ENCODE measurements at places on chromosomes 5 and 9. TPM values are rescaled to one million over a fixed set of nuclear protein-coding genes. Genes with fewer than 3 reads are reported as not detected.

GRCh38 chr5:124342027-124342471 is 404.4 kb downstream of the ZNF608 start:
- no peak for DNase-seq
- H3K4me1 ChIP-seq, result peaks cover 25% of the 10 kb centered on the region
- H3K27me3 ChIP-seq, result no peaks in the 10 kb centered on the region
- H3K4me3 ChIP-seq, result no peak overlapping the region
- H3K36me3 ChIP-seq, result no peaks in the 10 kb centered on the region
- peak overlapping the region; percentile 55 for H3K27ac ChIP-seq

GRCh38 chr5:14174230-14174636 is 31.1 kb downstream of the TRIO start:
- H3K4me3 ChIP-seq, result no peak overlapping the region
- H3K27me3 ChIP-seq, result no peaks in the 10 kb centered on the region
- peaks cover 49% of the 10 kb centered on the region for H3K4me1 ChIP-seq
- DNase-seq, result no peak
- no peak overlapping the region for H3K27ac ChIP-seq
- H3K36me3 ChIP-seq, result no peaks in the 10 kb centered on the region

DNA sequence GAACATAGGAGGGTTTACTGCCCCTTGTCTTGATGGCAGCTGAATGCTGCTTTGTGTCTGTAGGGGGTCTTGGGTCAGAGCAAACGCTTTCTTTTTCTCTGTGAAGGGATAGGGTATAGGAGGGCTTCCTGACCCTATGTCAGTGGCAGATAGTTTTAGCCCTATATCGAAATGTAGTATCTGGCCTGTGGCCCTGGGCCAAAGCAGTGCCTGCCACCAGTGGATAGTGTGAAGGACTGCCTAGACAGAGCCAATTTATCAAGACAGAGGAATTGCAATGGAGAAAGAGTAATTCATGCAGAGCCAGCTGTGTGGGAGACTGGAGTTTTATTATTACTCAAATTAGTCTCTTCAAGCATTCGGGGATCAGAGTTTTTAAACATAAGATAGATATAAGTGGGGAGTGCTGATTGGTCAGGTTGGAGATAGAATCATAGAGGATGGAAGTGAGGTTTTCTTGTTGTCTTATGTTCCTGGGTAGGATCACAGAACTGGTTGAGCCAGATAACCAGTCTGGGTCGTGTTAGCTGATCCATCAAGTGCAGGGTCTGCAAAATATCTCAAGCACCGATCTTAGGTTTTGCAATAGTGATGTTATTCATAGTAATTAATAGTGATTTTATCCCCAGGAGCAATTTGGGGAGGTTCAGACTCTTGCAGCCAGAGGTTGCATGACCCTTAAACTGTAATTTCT is 178.5 kb downstream of the GDNF start:
- H3K4me3 ChIP-seq, result no peak overlapping the region
- H3K27me3 ChIP-seq, result no peaks in the 10 kb centered on the region
- H3K4me1 ChIP-seq, result peaks cover 12% of the 10 kb centered on the region

Gene PCDHAC1
- 3.7 TPM for total RNA-seq

DNA sequence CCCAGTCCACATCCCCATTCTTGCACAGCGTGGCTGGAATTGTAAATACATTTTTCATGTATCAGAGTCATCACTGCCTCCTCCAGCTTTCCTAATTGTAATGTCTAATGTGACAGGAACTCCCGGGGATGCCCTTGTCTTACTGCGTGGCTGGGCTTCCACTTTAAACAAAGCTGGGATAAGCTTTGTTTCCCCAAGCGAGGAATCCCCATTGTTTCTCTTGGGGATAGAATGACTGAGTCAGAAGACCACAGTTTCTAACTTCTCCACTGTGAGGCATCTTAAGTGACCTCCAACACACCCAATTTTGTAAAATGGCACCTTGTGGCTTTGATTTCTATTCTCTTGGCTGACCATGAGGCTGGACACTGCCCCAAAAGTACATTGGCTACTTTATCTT is 22.4 kb downstream of the ARPC5L start:
- H3K36me3 ChIP-seq, result peaks cover 93% of the 10 kb centered on the region
- DNase-seq, result no peak
- no peak overlapping the region for H3K4me3 ChIP-seq
- no peaks in the 10 kb centered on the region for H3K4me1 ChIP-seq
- H3K27ac ChIP-seq, result no peak overlapping the region

Gene ZBTB43
- 24.9 TPM for total RNA-seq

- H3K36me3 ChIP-seq, result no peaks in the 10 kb centered on the region
- H3K27me3 ChIP-seq, result no peaks in the 10 kb centered on the region
- H3K4me1 ChIP-seq, result no peaks in the 10 kb centered on the region
- DNase-seq, result no peak
- no peak overlapping the region for H3K27ac ChIP-seq
These were observed 1348.7 kb upstream of the C9orf72 start for GRCh38 chr9:28921857-28922500.

- no peak overlapping the region for H3K27ac ChIP-seq
- no peaks in the 10 kb centered on the region for H3K36me3 ChIP-seq
- peaks cover 10% of the 10 kb centered on the region for H3K4me1 ChIP-seq
- no peak overlapping the region for H3K4me3 ChIP-seq
- H3K27me3 ChIP-seq, result no peaks in the 10 kb centered on the region
- no peak for DNase-seq
These were observed 7.3 kb downstream of the CSF1R start for GRCh38 chr5:150078802-150079689.

Gene TRIP13
- total RNA-seq, result 0.81 TPM

DNA sequence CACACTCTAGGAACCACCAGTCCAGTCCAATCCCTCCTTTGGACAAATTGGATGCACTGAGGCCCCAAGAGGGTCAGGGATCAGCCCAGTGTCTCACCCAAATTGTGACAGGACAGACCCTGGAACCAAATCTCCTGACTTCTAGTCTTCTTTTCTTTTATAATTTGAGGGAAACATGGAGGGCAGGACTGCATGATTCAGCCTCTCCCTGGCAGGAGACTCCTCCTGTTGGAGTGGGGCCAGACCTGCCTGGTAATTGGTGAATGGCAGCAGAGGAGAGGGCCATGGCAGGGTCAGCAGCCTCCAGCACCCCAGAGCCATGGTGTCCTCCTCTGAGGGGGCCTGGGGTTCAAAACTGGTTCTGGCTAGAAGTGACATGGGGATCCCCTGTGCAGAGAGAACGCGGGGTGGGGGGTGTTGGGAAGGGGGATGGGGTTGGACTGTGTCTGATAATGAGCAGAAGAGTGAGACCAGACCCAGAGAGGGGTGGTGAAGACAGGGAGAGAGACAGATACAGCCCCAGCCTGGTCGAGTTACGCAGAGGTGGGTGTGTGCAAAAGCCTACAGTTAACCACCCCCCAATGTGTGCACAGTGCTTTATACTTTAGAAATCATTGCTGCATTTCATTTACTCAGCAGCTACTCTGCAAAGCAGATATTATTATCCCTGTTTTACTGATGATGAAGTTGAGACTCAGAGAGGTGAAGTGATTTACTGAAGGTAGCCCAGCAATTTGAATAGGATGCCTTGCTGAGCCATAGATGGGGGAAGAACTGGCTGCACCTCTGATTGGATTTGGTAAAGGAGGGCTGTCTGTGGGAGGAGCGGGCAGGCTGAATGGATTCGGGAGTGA is 3.8 kb upstream of the SYNPO start:
- peaks cover 59% of the 10 kb centered on the region for H3K4me1 ChIP-seq
- DNase-seq, result peak; percentile 62
- no peaks in the 10 kb centered on the region for H3K27me3 ChIP-seq
- H3K36me3 ChIP-seq, result no peaks in the 10 kb centered on the region
- H3K4me3 ChIP-seq, result no peak overlapping the region

GRCh38 chr9:89495824-89496560 is 1.9 kb downstream of the SEMA4D start:
- no peak overlapping the region for H3K27ac ChIP-seq
- H3K27me3 ChIP-seq, result no peaks in the 10 kb centered on the region
- H3K36me3 ChIP-seq, result no peaks in the 10 kb centered on the region
- peaks cover 9% of the 10 kb centered on the region for H3K4me1 ChIP-seq
- DNase-seq, result no peak
- peak overlapping the region; percentile 66 for H3K4me3 ChIP-seq

- no peak overlapping the region for H3K27ac ChIP-seq
- H3K36me3 ChIP-seq, result no peaks in the 10 kb centered on the region
- H3K27me3 ChIP-seq, result no peaks in the 10 kb centered on the region
These were observed 103.8 kb downstream of the INVS start for GRCh38 chr9:100202806-100203205.

DNA sequence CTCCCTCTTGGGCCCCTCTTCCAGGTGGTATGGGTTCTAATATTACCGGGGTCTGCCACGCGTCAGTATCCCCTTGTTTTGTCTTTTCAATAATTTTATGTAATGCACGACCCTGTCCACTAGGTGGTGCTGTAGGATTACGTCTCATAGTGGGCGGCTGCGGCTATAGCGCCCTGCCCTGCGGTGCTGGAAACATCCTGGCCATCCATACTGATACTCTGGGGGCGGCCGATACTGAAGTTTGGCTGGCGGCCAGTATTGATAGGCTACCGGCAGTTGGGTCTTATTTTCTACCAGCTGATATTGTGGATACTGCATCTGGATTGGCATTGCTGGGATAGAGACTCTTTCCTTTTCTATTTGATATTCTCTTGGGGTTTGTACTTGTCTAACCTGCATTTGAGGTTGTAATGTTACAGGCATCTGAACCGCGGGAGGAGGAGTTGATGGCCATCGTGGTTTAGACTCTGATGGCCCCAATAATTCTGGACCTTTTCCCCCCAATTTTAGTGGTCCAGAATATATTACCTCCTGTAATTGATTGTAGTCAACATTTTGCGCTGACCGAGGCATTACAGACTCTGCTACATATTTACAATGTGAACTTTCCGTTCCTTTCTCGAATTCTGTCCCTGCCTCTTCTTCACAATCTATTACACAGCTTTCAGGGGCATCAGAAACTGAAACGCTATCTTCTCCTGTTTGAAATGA is 3.3 kb upstream of the TMEM141 start:
- H3K27me3 ChIP-seq, result no peaks in the 10 kb centered on the region
- DNase-seq, result no peak
- no peak overlapping the region for H3K4me3 ChIP-seq
- H3K4me1 ChIP-seq, result peaks cover 22% of the 10 kb centered on the region
- H3K27ac ChIP-seq, result no peak overlapping the region
- no peaks in the 10 kb centered on the region for H3K36me3 ChIP-seq

DNA sequence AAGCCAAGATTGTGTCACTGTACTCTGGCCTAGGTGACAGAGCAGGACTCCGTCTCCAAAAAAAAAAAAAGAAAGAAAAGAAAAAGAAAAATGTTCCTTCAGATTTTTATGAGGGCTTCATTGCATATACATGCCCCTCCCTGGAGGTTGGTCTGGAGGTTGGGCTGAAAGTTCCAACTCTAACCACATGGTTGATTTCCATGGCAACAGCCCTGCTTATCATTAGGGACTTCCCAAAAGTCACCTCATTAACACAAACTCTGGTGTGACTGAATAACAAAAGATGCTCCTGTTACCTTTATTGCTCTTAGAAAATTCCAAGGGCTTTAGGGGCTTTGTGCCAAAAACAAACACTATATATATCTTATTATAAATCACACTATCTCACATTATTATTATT is 113.8 kb downstream of the TMC1 start:
- H3K27me3 ChIP-seq, result no peaks in the 10 kb centered on the region
- H3K4me1 ChIP-seq, result no peaks in the 10 kb centered on the region
- DNase-seq, result no peak
- H3K4me3 ChIP-seq, result no peak overlapping the region
- H3K36me3 ChIP-seq, result no peaks in the 10 kb centered on the region
- no peak overlapping the region for H3K27ac ChIP-seq

Gene PCDHB3
- total RNA-seq, result 1.9 TPM

Gene FBN2
- total RNA-seq, result 0.58 TPM

DNA sequence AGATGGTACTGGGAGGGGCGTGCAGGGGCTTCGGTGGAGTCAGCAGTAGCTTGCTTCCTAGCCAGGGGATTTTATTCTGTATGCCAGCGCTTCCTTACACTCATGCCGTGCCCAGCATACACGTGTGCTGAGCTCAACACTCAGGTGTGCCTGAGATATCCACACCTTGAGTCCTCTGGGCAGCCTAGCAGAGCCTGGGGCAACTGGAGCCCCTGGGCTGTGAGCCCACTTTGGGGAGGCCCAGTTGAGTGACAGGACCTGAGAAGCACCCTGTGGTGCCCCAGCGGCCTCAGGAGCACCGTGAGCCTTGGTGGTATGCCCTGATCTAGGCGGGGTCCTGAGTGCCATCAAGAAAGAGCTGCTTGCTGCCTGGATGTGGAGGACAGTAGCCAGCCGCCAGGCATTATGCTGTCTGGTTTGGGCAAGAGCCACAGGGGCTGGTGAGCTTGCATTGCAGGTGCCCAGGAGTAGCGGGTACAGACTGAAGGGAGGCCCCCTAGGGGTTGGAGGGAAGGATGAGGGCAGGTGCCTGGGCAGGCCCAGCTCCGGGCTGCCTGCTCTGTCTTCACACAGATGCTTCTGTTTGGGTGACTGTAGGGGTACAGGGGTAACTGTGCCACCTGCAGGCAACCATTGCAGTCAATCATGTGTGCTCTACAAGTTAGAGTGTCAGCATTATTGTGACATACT is 42.9 kb downstream of the BNIP1 start:
- no peaks in the 10 kb centered on the region for H3K4me1 ChIP-seq
- no peak for DNase-seq
- H3K27me3 ChIP-seq, result no peaks in the 10 kb centered on the region
- no peak overlapping the region for H3K27ac ChIP-seq

Gene FOXI1
- not detected for total RNA-seq

Gene RASGRF2
- 5.4 TPM for total RNA-seq

DNA sequence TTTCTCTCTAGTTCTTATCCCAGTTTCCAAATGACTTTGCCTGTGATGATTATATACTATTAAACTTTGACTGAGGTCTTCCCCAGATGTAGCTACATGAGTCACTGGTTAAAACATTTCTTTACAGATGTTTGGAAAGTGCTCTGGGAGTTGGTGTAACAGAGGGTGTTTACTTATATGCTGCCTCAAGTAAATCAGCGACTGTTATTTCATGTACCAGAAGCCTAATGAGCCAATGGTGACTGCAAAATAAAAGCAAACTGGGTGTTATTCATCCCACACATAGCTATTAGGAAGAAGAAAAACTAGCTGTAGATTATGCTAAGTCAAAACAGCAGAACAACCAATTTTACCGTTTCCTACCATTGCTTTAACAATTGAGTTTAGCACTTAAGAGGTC is 929.7 kb upstream of the SEMA6A start:
- no peaks in the 10 kb centered on the region for H3K36me3 ChIP-seq
- no peak overlapping the region for H3K27ac ChIP-seq

Gene OR1L8
- total RNA-seq, result not detected

- no peaks in the 10 kb centered on the region for H3K4me1 ChIP-seq
- no peak overlapping the region for H3K27ac ChIP-seq
- no peak for DNase-seq
- H3K36me3 ChIP-seq, result no peaks in the 10 kb centered on the region
- H3K27me3 ChIP-seq, result peaks cover 31% of the 10 kb centered on the region
These were observed 1.1 kb downstream of the CTNND2 start for GRCh38 chr5:11903121-11903613.

DNA sequence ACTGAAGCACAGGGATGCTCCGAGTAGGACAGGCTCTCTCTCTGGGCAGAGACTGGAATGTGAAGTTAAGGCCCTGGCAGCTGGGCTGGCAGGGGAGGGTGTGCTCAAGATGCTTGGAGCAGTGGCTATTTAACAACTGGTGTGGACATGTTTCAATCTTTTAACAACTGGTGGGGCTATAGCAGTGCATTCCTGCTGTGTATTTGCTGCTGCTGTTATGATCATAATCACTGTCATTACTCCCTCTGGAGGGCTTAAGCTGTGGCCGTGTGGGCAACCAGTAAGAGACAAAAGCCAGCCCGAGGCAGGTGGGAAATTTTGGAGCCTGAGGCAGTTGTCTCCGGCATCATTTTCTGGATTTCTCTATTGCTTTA is 33.3 kb upstream of the PTGS1 start:
- no peak for DNase-seq
- no peak overlapping the region for H3K27ac ChIP-seq
- H3K36me3 ChIP-seq, result no peaks in the 10 kb centered on the region
- H3K27me3 ChIP-seq, result no peaks in the 10 kb centered on the region
- no peak overlapping the region for H3K4me3 ChIP-seq
